ENCODE measurements at places on chromosomes 7 and 10.

GRCh38 chr7:40799493-40800403, 664.9 kb downstream of the SUGCT start:
- no peak for DNase-seq

GRCh38 chr10:110901954-110902819, 16.8 kb downstream of the BBIP1 start:
- no peak for DNase-seq

DNA sequence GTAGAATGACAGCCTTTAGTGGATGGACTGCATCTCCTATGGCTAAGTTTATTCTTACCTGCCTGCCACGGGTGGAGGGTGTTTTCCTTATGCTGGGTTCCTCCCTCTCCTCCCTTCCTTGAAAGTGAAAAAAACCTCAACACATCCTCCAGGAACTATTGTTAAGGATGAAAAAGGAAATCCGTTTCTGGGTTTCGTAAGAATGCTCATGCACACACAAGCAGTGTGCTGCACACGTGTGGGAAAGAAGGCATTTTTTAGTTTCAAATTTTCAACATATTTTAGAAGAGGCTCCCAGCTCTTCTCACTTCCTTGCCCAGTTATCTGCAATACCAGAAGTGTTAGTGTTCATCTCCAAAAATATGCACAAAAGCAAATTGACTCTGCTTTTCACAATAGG, 90.6 kb downstream of the FAM171A1 start:
- DNase-seq, result no peak

DNA sequence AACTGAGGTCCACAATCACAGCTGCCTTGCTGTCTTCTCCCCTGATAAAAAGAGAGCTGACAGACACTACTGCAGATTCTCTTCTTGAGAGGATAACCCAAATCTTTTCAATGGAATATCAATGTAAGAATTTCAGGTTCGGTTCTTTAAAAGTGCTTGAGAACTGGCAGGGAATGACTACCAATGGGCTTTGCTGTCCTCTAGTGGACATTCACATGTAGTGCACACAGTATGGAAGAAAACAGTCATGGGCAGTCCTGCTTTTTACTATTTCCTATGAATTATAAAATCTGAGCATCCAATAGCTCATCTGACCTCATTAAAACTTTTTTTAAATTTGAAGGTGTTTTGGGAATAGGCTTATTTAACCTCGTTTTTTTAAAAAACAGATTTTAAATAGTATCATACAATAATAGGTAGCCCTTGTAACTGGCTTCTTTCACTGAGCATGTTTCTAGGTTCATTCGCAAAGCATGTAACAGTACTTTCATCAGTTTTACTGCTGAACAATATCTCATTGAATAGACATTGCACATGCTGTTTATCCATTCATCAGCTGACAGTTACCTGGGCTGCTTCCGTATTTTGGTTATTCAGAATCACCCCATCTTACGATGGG, 18.3 kb downstream of the FZD9 start:
- DNase-seq, result no peak

DNA sequence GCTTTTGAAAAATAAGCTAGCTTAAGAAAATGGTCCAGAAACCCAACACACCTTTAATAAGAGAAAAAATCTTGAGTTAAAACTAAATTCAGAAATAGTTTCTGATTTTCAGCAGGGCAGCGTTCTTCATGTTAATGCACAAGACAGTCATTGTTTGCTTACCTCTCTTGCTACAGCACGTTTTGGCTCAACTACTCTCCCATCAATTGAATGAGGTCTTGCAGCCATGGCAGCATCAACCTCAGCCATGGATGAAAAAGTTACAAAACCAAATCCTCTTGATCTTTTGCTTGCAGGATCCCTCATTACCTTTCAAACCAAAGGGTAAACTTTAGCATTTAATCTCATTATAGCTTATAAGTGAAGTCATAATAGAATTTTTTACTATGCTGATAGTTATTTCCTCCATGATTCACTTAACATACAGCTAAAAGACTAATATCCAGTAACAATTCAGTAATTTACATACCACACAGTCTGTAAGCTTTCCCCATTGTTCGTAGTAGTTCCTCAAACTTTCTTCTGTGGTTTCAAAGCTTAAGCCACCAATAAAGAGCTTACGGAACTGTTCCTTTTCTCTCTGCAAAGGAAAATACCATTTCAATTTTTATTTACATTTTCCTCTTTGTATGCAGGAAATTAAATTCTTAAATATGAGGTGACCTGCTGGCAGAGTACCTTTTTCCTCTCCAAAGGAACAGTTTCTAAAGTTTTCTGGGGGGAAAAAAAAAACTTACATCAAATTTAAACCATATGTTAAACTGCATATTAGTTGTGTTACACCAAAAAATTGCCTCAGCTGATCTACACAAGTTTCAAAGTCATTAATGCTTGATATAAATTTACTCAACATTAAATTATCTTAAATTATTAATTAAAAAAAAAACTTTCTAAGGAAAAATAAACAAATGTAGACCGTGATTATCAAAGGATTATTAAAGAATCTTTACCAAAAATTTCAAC, 3.1 kb downstream of the HNRNPA2B1 start:
- DNase-seq, result no peak
